Activated CD4-positive, alpha-beta T cell treated with anti-CD3 and anti-CD28 coated beads, Interleukin-2, amount 50 U/mL, for 1 hour (primary cell): ENCODE measurements at places on chromosomes 3 and 15.

- no peak for DNase-seq
Measured at GRCh38 chr3:136334209-136334608, 84.1 kb downstream of the PCCB start.

DNA sequence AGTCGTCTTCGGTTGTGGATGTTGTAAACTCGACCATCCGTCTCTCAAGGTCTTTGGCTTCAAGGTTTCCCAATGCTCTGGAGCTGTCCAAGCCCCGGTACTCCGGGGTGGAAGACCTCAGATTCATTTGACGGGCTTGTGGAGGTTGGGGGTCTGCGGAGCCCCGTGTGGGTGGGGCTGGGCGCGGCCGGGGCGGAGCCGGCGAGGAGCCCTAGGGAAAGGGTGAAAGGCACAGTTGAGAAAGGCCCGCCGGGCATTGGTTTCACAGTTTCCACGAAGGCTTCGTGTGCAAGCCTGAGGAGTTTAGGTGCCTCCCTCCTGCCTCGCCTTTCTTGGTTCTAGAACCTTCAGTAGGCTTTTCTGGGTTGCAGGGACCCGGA is 360 bp upstream of the MGA start:
- no peak for DNase-seq

DNA sequence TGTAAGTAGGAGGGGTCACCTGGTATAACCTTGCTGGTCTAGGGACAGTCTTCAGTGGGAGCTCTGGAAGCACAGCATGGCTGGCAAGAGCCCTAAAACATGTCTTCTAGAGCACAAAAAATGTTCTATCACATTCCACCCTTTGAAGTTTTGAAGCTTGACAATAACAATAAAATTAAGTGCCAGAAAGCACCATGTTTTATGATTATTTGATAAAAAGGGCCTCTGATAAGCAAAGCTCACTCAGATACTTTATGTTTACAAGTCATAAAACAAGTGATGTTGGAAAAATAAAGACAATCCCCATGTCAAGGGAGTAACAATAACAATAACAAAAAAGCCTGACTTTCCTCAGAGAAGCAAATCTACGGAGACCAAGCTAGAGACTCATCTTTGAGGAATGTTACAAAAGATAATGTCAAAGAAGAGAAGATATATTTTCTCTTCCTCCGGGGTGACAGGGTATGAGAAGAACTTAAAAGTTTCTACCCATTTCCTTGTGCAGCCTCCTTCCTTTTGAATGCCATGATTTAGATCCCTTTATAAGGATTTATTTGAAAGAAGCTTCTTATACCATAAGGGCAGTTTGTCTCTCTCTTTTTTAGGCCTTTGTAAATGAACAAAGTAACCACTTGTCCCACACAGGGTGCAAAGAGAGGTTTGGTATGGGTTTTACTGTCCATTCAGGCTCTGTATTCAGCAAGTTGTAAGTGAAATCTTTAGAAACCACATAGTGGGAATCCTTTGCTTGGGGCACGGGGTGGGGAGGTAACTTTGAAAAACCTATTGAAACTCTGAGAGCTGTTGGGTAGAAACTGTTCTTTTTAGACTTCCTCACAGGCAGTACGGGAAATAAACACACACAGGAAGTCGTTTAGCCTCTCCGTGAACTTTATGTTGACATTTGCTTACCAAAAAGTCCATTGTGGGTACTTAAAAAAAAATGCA is 109.6 kb upstream of the RBMS3 start:
- no peak for DNase-seq

- DNase-seq: no peak
Measured at GRCh38 chr3:69104586-69104985, 17.8 kb downstream of the LMOD3 start.
